ENCODE measurements at places on chromosomes 2 and 18.
A peak's percentile ranks its signal among the peaks of the same experiment; 100 is the strongest.

DNA sequence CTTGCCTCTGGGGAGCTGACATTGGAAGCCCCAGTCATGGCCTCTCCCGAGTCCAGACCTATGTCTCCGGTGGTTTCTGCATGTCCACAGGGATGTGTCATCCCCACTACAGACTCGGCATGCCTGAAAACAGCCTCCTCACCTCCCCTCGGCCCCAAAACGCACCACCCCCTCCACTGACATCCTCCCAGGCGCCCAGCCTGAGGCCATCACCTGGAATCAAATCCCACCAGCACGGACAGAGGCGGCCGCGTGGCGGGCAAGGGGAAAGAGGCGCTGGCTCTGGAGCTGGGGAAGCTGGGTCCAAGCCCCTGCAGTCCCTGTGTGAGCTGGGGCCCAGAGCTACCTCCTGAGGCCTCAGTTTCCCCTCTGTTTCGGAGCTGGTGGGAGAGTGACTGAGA, 69.9 kb upstream of the SMAD7 start:
- no peak for DNase-seq

- no peak for DNase-seq
Measured at GRCh38 chr2:162062559-162062958, 11.5 kb downstream of the DPP4 start.

- DNase-seq, result no peak
Measured at GRCh38 chr2:31200972-31201371, 16.3 kb downstream of the CAPN14 start.

DNA sequence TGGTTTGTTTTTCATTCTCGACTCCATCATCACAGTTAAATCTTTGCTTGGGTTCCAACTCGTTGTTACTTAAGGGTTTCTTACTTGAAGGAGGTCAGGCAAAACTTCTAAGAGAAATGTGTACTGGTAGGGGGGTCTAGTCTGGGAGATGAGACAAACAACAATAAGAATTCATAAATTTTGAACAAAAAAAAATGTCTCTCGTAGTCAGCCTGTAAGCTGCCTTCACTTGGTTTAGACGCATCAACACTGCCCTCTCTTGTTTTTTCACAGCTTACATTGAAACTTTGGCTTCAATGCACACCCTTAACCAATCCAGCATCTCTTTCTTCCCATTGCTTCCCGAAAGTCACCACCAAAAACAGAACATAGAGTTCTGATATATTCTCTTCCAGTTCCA, 576.4 kb upstream of the PIK3C3 start:
- no peak for DNase-seq

DNA sequence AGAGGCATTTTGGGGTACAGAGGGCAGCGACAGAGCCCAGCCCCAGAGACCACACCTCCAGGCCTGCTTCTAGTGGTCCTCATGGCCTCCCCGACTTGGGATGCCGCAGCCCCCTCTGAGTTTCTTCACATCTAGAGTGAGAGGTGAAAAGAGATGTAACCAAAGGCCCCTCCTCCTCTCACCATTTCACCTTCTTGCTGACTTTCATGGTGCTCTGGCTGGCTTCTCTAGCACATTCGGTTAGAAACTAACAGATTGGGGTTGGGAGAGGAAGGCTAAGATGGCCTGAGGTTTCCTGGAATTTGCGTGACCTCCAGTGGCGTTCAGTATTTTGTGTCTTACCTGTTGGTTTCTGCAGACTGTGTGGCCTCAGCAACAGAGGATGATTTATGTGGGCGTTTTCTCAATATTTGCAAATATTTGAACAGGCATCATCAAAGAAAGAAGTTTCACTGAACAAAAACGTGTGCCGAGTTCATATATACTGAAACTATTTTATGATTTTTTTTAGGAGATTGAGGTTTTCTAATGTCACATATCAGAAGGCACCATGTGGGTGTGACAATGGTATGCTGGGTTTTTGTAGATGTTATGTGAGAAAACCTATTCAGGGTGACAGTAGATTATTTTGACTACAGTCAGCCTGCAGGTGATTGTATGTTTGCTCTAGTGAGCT, 69.9 kb upstream of the BCL2L11 start:
- no peak for DNase-seq

GRCh38 chr2:27916293-27916995, 25.9 kb downstream of the BABAM2 start:
- DNase-seq, result no peak

DNA sequence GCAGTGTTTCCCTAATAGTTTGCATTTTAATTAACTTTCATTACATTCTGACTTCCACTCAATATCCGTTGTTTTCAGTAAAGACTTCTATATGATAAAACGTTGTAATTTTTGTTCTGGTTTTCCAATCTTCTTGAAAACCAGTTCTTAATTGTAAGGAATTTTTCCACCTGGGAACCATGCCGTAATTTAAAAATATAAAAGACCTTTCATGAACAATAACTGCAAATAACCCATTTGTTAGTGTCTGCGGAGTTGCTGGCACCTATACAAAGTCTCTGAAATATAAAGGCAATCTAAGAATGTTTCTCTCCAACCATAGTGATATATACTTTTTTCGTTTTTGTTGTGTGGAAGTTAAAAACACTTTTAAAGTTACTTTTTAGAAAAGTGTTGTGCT, 7.7 kb upstream of the SATB2 start:
- no peak for DNase-seq

- no peak for DNase-seq
Measured at GRCh38 chr2:174577967-174578589, 19.5 kb downstream of the WIPF1 start.

GRCh38 chr2:220346919-220347318, 719.5 kb downstream of the SLC4A3 start:
- no peak for DNase-seq

DNA sequence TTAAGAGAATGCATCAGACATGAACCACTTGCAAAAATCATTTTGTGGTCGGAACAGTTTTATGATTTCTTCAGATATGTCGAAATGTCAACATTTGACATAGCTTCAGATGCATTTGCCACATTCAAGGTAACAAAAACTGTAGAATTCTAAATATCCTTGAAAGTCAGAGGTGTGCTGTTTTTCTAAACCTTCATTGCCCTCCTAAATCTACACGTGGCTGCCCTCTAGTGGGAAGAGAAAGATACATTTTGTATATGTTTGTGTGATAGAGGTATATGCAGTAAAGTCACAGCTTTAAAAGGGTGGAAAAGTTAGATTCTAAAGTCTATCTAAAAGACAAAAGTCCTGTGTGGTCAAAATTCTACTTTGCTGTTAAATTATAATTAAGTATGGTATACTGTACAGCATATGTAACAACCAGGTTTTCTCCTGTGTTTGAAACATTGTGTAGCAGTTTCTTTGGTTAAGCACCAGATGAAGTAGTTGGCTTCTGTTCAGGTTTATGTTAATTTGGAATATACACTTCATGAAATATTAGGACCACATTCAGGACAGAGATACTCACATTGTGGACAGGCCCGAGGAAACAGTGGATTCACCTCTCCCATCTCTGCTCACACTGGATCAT, 65.9 kb upstream of the ITM2C start:
- DNase-seq, result no peak

DNA sequence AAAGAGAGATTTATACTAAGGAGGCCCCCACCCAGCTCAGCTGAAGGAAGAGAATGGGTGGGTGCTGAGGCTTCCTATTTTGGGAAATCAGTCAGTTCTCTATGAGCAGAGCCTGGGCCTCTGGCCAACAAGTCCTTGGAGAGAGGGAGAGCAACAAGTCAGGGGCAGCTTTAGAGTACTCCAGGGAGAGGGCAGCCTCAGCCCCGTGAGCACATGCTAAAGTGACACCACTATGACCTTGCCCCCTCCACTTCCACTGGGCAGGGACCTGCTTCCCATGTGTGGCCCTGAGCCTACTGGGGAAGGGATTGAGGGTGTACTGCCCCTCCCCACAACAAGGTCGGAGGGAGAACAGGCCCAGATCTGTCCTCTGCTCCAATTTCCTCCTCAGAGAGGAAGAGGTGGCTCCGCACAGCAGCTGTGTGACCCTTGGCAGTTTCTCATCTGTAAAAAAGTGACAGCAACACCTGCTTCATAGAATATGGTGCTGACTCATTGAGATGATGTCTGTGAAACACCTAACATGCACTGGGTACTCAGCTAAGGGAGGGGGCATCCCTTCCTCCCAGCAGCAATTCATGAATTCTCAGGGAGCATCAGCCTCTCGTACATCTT, 72.9 kb downstream of the CLHC1 start:
- DNase-seq, result no peak

- DNase-seq, result no peak
Measured at GRCh38 chr2:198400999-198401398, 596.6 kb downstream of the PLCL1 start.

GRCh38 chr2:219107758-219108157, 47.0 kb upstream of the IHH start:
- no peak for DNase-seq

- no peak for DNase-seq
Measured at GRCh38 chr2:218873359-218874194, 7.1 kb upstream of the WNT10A start.

DNA sequence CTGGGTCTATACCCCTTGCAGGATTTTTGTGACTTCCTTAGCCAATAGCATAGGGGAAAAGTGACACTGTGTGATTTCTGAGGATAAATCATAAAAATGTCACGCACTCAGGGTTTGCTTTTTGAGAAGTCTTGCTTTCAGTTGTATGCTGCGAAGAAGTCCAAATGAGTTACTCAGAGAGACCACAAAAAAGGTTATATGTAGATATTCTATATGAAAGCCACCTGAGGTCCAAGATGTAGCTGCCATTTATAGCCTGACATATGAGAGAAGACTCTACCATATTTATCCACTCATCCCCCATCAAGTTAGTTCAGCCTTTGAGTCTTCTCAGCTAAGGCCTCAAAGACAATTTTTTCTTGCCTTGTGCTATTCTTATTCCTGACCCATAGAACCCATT, 488.3 kb upstream of the MAP2 start:
- DNase-seq, result no peak

DNA sequence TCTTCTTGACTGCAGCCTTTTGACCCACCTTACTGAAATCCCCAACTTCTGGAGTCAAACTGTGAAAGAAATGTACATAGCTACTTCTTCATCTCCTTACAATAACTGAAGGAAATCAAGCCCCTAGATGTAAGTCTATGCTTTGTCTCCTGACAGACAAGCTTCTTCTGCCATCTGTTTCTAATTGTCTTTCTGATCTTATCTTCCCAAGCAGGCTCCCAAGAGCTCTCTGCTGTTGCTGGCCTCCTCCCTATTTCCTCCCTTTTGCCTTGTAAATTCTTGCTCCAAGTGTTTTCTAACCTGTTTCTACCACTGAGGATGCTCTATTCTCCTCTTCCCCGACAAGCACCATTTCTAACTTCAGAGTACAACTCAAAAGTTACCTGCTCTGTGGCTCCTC, 77.4 kb upstream of the OSR1 start:
- DNase-seq, result no peak

DNA sequence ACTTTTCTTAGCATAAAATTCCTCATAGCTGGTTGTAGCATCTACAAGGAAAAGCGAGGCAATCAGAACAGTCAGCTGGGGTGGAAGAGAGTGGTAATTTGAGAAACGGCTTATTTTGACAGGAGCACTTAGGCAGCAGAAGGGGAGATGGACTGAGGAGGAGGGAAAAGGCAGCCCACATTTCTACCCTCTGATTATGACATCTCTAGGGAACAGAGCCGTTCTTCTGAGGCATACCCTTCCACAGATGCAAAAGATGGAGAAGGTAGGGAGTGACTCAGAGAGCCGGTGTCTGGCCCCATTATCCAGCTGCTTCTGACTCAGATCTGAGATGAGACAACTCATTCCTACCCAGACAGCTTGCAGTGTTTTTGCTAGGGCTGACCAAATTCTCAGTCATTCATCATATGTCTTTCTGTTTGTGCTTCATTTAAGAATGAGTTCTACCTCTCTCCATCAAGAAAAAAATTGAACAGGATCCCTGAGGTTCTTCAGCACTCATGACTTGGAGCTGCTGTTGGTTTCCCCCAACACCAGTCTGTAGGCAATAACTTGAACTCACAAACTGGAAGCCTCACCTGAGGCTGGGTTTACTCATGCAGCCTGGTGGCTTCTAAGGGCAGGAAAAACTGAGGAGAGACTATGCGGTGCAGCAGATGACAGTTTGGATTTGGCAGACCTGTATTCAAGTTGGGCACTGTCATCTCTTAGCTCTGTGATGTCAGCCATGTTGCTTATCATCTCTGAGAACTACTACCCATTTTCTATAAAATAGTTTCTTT, 15.9 kb upstream of the SEC11C start:
- no peak for DNase-seq

GRCh38 chr2:130918393-130918792, 81.7 kb downstream of the ARHGEF4 start:
- DNase-seq, result no peak

DNA sequence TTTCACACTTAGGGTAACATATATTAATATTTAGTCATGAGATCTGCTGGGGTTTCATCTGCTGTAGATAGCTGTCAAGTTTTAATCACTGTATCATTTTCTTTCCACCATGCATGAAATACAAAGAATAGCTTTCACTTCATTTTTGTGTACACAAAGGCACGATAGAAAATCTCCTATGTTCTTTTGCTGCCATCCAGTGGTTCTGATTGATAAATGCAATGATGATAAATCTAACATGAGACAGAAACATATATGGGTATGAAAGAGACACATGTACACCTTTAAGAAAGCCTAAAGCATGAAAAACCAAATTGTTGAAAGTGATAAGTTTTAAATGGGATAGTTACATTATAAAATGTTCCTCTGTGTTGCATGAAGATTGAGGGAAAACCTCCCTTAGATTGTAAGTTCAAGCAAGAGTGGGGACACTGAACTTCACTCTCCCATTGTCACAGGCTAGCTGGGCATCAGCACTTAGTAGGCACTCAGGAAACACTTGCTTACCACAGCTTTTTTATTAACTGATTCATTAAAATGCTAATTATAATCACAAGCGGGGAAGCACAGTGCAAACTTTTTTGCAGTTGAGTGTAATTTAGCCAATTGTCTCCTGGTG, 31.2 kb downstream of the C1D start:
- no peak for DNase-seq

- DNase-seq, result no peak
Measured at GRCh38 chr2:190930411-190930810, 49.8 kb downstream of the GLS start.

- peak; percentile 45 for DNase-seq
Measured at GRCh38 chr2:159797543-159798375, at the start of gene CD302. Gene CD302, minus strand, starts transcription at chr2:159798208. Its CDS starts 10 bp downstream, at chr2:159798198.
